A549 treated with CpdA at 1 μM for 4 hours (cell line): ENCODE measurements at places on chromosomes 6 and 20. TPM values are rescaled to one million over a fixed set of nuclear protein-coding genes. Genes with fewer than 3 reads are reported as not detected.

Gene SNPH
- total RNA-seq = 4.0 to 5.6 TPM (median 4.5 TPM) in 5 replicates

Gene EDN3
- total RNA-seq = 0.03 to 0.10 TPM (median 0.08 TPM) in 3 of 5 replicates, not detected in the others

Gene VSX1
- 0.49 to 0.90 TPM (median 0.77 TPM) in 5 replicates for total RNA-seq

Gene KCTD20
- 17.9 to 24.9 TPM (median 20.3 TPM) in 5 replicates for total RNA-seq

Gene ADAM33
- total RNA-seq = 0.05 to 0.06 TPM in 2 of 5 replicates, not detected in the others

Gene LY86
- not detected in 5 replicates for total RNA-seq

Gene BEND6
- 0.84 to 1.4 TPM (median 1.2 TPM) in 5 replicates for total RNA-seq

Gene TP53TG5
- not detected in 5 replicates for total RNA-seq

Gene APMAP
- total RNA-seq = 145 to 165 TPM (median 161 TPM) in 5 replicates

Gene ZSCAN12
- total RNA-seq = 1.1 to 2.5 TPM (median 1.5 TPM) in 5 replicates

Gene TFAP2D
- total RNA-seq = not detected in 5 replicates

Gene CDYL
- total RNA-seq = 30.5 to 34.0 TPM (median 33.8 TPM) in 5 replicates

Gene DNAH8
- not detected in 5 replicates for total RNA-seq

Gene SPATA25
- total RNA-seq = 0.34 to 0.87 TPM (median 0.70 TPM) in 5 replicates

Gene CRYBG1
- total RNA-seq = 0.41 to 0.83 TPM (median 0.55 TPM) in 5 replicates

Gene MUC21
- not detected in 5 replicates for total RNA-seq

Gene HLA-DQB2
- total RNA-seq = not detected in 5 replicates

Gene ARG1
- not detected in 5 replicates for total RNA-seq

Gene MEI4
- not detected in 5 replicates for total RNA-seq

Gene CYP39A1
- 0.05 to 0.12 TPM (median 0.06 TPM) in 3 of 5 replicates, not detected in the others for total RNA-seq

Gene ENPP1
- 1.0 to 2.2 TPM (median 1.6 TPM) in 5 replicates for total RNA-seq

Gene GNAS-AS1
- not detected in 5 replicates for total RNA-seq

Gene LHFPL5
- 0.13 to 0.22 TPM (median 0.16 TPM) in 3 of 5 replicates, not detected in the others for total RNA-seq

Gene PLCB1
- total RNA-seq = 0.34 to 1.0 TPM (median 0.61 TPM) in 5 replicates

Gene ZC2HC1B
- not detected in 5 replicates for total RNA-seq

Gene PAK1IP1
- total RNA-seq = 22.2 to 25.9 TPM (median 22.8 TPM) in 5 replicates

Gene EFCAB8
- not detected in 5 replicates for total RNA-seq

Gene HLA-DPA1
- total RNA-seq = not detected in 5 replicates

Gene ANKRD66
- total RNA-seq = not detected in 5 replicates

Gene IL17F
- not detected in 5 replicates for total RNA-seq

Gene WFDC9
- total RNA-seq = not detected in 5 replicates

Gene HLA-DRA
- total RNA-seq = not detected in 5 replicates

Gene OR2B3
- total RNA-seq = not detected in 5 replicates

Gene NFATC2
- total RNA-seq = 6.4 to 8.7 TPM (median 7.7 TPM) in 5 replicates

Gene IRF4
- 0.08 to 0.30 TPM (median 0.14 TPM) in 5 replicates for total RNA-seq

Gene C20orf144
- total RNA-seq = 0.06 to 0.18 TPM (median 0.09 TPM) in 5 replicates

Gene DEF6
- total RNA-seq = 0.06 to 0.09 TPM (median 0.06 TPM) in 3 of 5 replicates, not detected in the others

Gene ASIP
- not detected in 5 replicates for total RNA-seq

Gene CCN5
- 23.9 to 36.6 TPM (median 26.9 TPM) in 5 replicates for total RNA-seq

Gene SYNDIG1
- 1.5 to 2.2 TPM (median 2.0 TPM) in 5 replicates for total RNA-seq

Gene BAG2
- total RNA-seq = 7.8 to 10.1 TPM (median 9.7 TPM) in 5 replicates

Gene RIPOR2
- 0.07 TPM in 1 of 5 replicates, not detected in the others for total RNA-seq

Gene GNMT
- 0.09 to 0.20 TPM in 2 of 5 replicates, not detected in the others for total RNA-seq

Gene LINC00237
- not detected in 5 replicates for total RNA-seq

Gene COL12A1
- 4.6 to 7.0 TPM (median 5.2 TPM) in 5 replicates for total RNA-seq

Gene HINT3
- total RNA-seq = 6.4 to 7.7 TPM (median 7.4 TPM) in 5 replicates

Gene CST4
- not detected in 5 replicates for total RNA-seq

Gene TREML2
- not detected in 5 replicates for total RNA-seq

Gene SIRPA
- 27.1 to 33.9 TPM (median 30.8 TPM) in 5 replicates for total RNA-seq

Gene ORC3
- 16.8 to 20.7 TPM (median 17.4 TPM) in 5 replicates for total RNA-seq

Gene GSTA1
- not detected in 5 replicates for total RNA-seq

Gene MMP24
- total RNA-seq = 15.8 to 20.6 TPM (median 18.5 TPM) in 5 replicates

Gene CCDC167
- total RNA-seq = 42.1 to 54.4 TPM (median 46.6 TPM) in 5 replicates

Gene DACT2
- 0.27 to 0.57 TPM (median 0.50 TPM) in 5 replicates for total RNA-seq

Gene SRC
- total RNA-seq = 157 to 196 TPM (median 195 TPM) in 5 replicates

Gene PGC
- not detected in 5 replicates for total RNA-seq

Gene TGM3
- total RNA-seq = 0.03 to 0.21 TPM (median 0.07 TPM) in 3 of 5 replicates, not detected in the others

Gene CLVS2
- 0.02 to 0.14 TPM (median 0.07 TPM) in 5 replicates for total RNA-seq
